Mesothelial cell of epicardium (in vitro differentiated cells): ENCODE measurements at places on chromosomes 11 and 22. TPM values are rescaled to one million over a fixed set of nuclear protein-coding genes. Genes with fewer than 3 reads are reported as not detected.

DNA sequence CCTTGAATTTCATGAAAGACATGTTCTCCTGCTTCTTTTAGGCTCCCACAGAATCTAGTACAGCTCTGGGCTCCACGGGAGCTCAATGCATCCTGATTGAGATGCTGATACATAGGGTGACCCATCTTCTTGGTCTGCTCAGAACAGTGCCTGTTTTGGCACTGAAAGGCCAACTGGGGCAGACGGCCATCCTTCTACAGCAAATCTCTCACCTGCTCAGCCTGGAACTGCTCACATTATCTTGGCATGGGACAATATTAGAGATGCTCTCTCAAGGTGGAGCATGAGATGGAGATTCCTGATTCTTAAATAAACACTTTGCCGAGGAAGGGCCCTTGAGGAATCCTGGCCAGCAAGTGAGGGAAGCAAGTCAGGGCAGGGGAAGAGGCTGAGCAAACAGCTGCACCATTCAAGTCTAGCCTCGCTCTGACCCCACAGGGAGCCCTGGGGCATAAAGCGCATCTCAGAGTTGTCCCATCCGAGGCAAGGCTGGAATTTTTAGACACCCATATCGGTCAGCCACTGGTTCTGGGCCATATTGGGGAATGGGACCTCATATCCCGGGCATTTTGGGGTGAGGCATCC lies 58.4 kb upstream of the CSNK2A3 start:
- H3K36me3 ChIP-seq = no peaks in the 10 kb centered on the region
- no peak overlapping the region for H3K4me3 ChIP-seq
- no peak for DNase-seq
- no peaks in the 10 kb centered on the region for H3K27me3 ChIP-seq
- no peak overlapping the region for H3K27ac ChIP-seq

HTR3A gene
- not detected in 3 replicates for total RNA-seq

- no peaks in the 10 kb centered on the region for H3K36me3 ChIP-seq
- H3K4me1 ChIP-seq = peaks cover 6% of the 10 kb centered on the region
- peaks cover 5% of the 10 kb centered on the region for H3K27me3 ChIP-seq
- H3K4me3 ChIP-seq = peak overlapping the region; percentile 78
- peak; percentile 48 for DNase-seq
- peak overlapping the region; percentile 71 for H3K27ac ChIP-seq
Measured at GRCh38 chr22:31969789-31970489, 25.6 kb downstream of the YWHAH start.

DNA sequence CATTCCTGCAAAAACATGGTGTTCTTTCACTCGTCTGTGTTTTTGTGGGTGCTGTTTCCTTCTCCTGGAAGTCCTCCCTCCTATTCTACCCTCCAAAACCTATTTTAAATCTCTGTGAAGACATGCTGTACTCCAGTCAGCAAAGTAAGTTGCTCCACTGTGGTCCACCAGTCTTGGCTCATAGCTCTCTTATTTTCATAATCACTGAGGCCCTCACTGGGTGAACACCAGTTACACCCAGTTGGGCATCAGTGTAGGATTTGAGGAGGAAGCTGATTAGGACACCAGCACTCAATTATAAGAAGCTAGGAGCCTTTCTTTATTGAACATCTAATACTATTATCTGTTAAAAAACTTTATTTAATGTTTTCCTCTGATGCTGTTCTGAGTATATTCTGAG lies 23.9 kb upstream of the EED start:
- no peak for DNase-seq
- H3K4me3 ChIP-seq = no peak overlapping the region
- H3K36me3 ChIP-seq = no peaks in the 10 kb centered on the region
- no peak overlapping the region for H3K27ac ChIP-seq
- H3K4me1 ChIP-seq = peaks cover 5% of the 10 kb centered on the region

- H3K4me1 ChIP-seq = no peaks in the 10 kb centered on the region
- H3K27me3 ChIP-seq = peaks cover 29% of the 10 kb centered on the region
- no peak for DNase-seq
- no peaks in the 10 kb centered on the region for H3K36me3 ChIP-seq
- no peak overlapping the region for H3K27ac ChIP-seq
Measured at GRCh38 chr11:134517621-134518293, 105.7 kb upstream of the B3GAT1 start.

GRCh38 chr22:45305456-45306075 lies 4.2 kb upstream of the FAM118A start:
- H3K27me3 ChIP-seq = no peaks in the 10 kb centered on the region
- H3K27ac ChIP-seq = no peak overlapping the region
- H3K4me3 ChIP-seq = no peak overlapping the region
- no peaks in the 10 kb centered on the region for H3K36me3 ChIP-seq
- peaks cover 11% of the 10 kb centered on the region for H3K4me1 ChIP-seq
- DNase-seq = no peak

RAB38 gene
- 44.3 to 48.4 TPM (median 46.7 TPM) in 3 replicates for total RNA-seq

DNA sequence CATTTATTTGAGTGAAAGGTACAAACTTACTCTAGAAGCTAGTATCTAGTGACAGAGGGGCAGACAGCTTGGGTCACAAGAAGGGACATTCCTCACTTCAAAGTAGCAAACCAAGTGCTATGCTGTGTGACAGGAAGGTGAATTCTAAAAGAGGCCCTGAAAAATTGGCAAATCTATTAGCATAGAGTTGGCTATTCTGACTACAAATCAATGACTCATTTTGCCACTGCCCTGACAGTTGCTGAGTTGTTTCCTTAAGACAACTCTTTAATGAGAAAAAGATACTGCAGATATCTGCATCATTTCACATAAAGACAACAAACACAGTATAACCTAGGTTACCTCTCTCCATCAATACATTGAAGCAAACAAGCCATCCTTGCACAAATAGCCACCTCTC lies 524.0 kb upstream of the LRRC4C start:
- no peaks in the 10 kb centered on the region for H3K36me3 ChIP-seq
- no peak overlapping the region for H3K27ac ChIP-seq
- no peak for DNase-seq
- peaks cover 6% of the 10 kb centered on the region for H3K27me3 ChIP-seq

- no peak for DNase-seq
- H3K27me3 ChIP-seq = no peaks in the 10 kb centered on the region
- H3K27ac ChIP-seq = no peak overlapping the region
- H3K36me3 ChIP-seq = no peaks in the 10 kb centered on the region
- H3K4me1 ChIP-seq = no peaks in the 10 kb centered on the region
- H3K4me3 ChIP-seq = no peak overlapping the region
Measured at GRCh38 chr22:42132457-42132856, 1.8 kb upstream of the CYP2D6 start.

DNA sequence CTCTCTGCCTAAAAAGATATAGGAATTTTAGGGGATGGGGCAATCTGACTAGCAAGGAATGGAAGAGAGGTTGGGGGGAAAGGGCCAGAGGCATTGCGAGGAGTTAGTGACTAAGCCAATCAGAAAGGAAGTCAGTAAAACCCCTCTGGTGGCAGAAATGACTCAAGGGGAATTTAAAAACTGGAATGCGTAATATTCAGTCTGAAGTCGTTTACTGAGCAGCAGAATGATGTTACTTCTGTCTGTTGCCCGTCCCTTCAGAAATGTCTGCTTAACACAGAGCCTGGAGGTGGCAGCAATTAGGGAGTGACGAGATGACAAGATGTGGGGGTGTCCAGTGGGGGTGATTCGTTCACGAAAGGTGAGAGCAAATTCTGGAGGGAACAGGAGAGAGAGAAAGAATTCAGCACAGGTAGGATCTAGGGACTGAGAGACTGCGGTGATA lies 107.7 kb upstream of the CLMP start:
- peak overlapping the region; percentile 8 for H3K4me3 ChIP-seq
- peaks cover 21% of the 10 kb centered on the region for H3K4me1 ChIP-seq
- peaks cover 41% of the 10 kb centered on the region for H3K27me3 ChIP-seq
- no peak overlapping the region for H3K27ac ChIP-seq
- no peaks in the 10 kb centered on the region for H3K36me3 ChIP-seq

PVALB gene
- not detected in 3 replicates for total RNA-seq

SPINDOC gene
- 55.5 to 63.7 TPM (median 60.1 TPM) in 3 replicates for total RNA-seq

DNA sequence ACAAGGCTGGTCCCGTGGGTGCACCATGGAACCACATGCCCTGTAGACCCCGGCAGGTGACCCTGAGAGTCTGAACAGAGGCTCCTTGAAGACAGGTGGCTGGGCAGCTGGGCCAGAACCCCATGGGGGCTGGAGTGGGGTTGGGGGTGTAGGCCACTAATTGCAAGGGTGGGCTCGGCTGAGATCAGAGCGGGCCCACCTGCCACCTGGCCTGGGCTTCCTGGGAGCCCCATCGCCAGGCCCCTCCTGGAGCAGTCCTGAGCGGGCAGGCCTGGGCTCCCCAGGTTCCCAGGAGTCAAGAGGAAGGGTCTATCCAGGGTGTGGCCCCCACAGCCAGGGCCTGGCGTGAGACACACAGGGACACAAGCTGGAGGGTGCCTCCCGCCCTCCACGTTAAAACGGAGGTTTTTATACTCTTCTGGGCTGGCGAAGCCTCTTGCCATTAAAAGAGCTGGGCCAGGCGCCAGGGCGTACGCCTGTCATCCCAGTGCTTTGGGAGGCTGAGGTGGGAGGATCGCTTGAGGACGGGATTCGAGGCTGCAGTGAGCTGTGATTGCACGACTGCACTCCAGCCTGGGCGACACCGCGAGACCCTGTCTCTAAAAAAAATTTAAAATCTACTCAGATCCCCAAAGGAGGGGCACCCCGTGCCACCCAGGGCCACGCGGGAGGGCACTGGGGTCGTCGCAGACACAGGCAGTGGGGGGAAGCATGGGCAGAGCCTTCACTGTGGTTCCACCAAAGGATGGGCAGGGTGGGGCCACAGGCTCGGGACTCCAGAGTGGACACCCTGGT lies 4.8 kb upstream of the TRABD start:
- DNase-seq = no peak
- no peak overlapping the region for H3K27ac ChIP-seq
- no peak overlapping the region for H3K4me3 ChIP-seq

DNA sequence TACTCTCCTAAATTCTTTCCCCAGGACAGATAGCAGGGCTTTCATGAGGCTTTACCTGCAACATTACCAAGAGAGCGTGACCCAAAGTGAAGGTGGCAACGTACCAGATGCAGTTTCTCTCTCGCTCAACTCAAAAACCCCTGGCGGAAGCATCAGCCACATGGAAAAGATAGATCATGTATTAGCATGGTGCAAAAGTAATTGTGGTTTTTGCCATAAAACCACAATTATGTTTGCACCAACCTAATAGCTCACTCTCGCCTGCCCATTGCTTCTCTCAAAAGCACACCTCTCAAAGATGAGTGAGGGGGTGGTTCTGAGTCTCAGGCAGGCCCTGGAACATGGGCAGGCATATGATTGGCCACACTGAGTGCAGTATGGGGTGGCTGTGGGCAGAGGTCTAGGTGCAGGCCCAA lies 7.0 kb downstream of the MS4A6A start:
- DNase-seq = no peak
- H3K4me1 ChIP-seq = no peaks in the 10 kb centered on the region
- H3K27me3 ChIP-seq = peaks cover 4% of the 10 kb centered on the region
- H3K4me3 ChIP-seq = no peak overlapping the region
- H3K36me3 ChIP-seq = no peaks in the 10 kb centered on the region

DNA sequence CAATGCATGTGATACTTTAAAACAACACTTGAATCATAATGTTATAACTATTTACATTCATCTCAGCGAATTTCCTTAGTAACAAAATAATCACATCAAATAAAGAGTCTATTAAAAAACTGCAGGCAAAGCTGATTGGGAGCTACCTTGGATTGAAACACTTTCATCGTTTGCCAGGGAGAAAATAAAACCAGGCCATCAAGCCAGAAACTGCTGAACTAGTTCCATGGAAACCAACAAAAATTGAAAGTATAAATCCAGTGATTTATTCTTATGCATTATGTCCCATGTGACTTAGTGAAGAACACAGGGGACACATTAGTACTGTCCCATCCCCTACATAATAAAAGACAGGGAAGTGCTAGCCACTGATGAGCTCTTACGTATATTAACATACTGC lies 21.7 kb downstream of the SLC35F2 start:
- H3K4me3 ChIP-seq = no peak overlapping the region
- peaks cover 45% of the 10 kb centered on the region for H3K4me1 ChIP-seq
- H3K36me3 ChIP-seq = no peaks in the 10 kb centered on the region
- no peak for DNase-seq
- H3K27ac ChIP-seq = no peak overlapping the region
- H3K27me3 ChIP-seq = no peaks in the 10 kb centered on the region

GRCh38 chr11:70175236-70175698 lies 27.8 kb upstream of the FADD start:
- no peaks in the 10 kb centered on the region for H3K27me3 ChIP-seq
- H3K27ac ChIP-seq = no peak overlapping the region
- no peaks in the 10 kb centered on the region for H3K4me1 ChIP-seq

DNA sequence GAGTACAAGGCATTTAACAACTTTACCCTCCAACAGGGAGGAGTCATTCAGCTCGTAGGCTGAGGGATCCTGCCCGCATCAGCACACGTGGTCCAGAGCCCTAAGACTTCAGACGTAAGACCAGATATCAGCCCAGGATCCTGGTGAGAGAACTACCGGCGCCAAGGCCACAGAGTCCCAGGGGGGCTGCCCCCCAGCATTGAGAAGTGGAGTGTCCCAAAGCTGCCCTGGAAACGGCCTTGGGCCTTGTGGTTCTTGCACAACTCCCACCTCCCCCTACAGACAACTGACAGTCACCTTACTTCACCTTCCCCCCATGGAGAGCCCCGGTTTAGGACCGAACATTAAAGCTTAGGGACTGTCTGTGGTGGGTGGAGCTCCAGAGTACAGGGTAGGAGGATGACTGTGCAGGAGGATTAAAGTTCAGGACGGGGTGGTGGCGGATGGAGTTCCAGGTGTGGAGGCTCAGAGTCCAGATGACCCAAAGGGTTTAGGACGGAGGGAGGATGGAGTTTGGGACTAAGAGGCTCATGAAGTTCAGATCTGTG lies 1.0 kb downstream of the C11orf91 start:
- DNase-seq = no peak
- peaks cover 19% of the 10 kb centered on the region for H3K27me3 ChIP-seq
- peak overlapping the region; percentile 61 for H3K4me3 ChIP-seq

DNA sequence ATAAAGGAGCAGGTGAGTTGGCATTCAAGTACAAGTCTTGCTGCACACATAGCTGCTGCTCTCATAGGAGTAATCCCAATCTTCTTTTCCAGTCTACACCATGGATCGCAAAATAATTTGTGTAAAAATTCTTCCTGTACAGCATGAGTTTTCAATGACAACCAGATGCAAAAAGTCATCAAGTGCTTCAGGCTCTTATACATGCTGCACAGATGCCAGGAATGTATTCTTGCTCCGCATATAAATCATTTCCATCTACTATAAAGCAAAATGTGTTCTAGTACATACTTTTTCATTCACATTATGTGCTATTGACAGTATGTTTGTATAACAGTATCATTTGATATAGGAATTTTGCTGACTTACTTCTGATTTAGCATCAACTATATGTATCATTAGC lies 35.4 kb downstream of the NXPE2 start:
- peaks cover 3% of the 10 kb centered on the region for H3K27me3 ChIP-seq
- H3K36me3 ChIP-seq = no peaks in the 10 kb centered on the region
- no peak overlapping the region for H3K27ac ChIP-seq
- no peaks in the 10 kb centered on the region for H3K4me1 ChIP-seq

GRCh38 chr11:69801513-69802335 lies 17.5 kb downstream of the FGF3 start:
- peak; percentile 79 for DNase-seq
- no peaks in the 10 kb centered on the region for H3K4me1 ChIP-seq
- H3K36me3 ChIP-seq = no peaks in the 10 kb centered on the region
- peaks cover 14% of the 10 kb centered on the region for H3K27me3 ChIP-seq
- no peak overlapping the region for H3K4me3 ChIP-seq

OR51B2 gene
- total RNA-seq = 0.41 to 0.56 TPM in 2 of 3 replicates, not detected in the other

- H3K4me3 ChIP-seq = no peak overlapping the region
- H3K4me1 ChIP-seq = peaks cover 27% of the 10 kb centered on the region
- H3K36me3 ChIP-seq = no peaks in the 10 kb centered on the region
Measured at GRCh38 chr11:107840129-107840484, 18.5 kb downstream of the SLC35F2 start.

GRCh38 chr11:14835496-14836492 lies 56.2 kb downstream of the CYP2R1 start:
- no peak for DNase-seq
- no peaks in the 10 kb centered on the region for H3K27me3 ChIP-seq
- peaks cover 13% of the 10 kb centered on the region for H3K36me3 ChIP-seq
